Stimulated activated CD8-positive, alpha-beta memory T cell treated with anti-CD3 and anti-CD28 coated beads, Interleukin-2, amount 100 ng/mL, for 1 hour (primary cell): ENCODE measurements at places on chromosomes 6 and 20.

DNA sequence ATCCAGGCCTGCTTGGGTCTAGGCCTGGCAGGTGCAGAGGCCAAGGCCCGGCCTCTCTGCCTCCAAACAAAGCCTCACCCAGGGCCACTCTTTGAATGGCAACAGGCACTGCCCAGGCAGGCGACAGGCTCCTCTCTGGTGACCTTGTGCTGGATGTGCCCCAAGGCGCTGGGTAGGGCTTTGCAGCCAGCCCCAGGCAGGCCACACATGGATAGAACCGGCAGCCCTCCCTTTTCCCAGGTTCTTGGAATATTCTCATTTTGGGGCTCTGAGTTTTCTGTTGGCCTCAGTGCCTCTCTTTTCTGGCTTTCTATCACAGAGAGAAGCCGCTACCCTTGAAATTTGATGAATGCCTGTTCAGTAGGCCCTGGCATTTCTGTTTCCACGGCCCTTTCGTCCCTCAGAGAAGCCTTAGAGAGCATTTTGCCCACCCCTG, 18.9 kb downstream of the PKIG start:
- no peak for DNase-seq

DNA sequence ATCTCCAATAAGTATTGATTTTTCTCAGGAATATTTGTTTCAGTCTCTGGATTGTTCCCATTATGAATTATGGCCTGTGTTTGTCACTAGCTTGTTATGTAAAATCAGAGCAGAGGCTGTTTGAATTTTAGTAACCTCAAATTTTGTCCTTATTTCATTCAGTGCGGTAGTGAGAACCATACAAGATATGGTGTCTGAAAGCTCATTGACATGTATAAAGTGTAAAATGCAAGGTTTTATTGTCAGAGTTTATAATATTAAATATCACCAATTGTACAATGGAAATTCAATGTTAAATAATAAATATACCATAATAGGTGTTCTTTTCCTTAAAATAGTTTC, 353.3 kb upstream of the SYNCRIP start:
- no peak for DNase-seq

DNA sequence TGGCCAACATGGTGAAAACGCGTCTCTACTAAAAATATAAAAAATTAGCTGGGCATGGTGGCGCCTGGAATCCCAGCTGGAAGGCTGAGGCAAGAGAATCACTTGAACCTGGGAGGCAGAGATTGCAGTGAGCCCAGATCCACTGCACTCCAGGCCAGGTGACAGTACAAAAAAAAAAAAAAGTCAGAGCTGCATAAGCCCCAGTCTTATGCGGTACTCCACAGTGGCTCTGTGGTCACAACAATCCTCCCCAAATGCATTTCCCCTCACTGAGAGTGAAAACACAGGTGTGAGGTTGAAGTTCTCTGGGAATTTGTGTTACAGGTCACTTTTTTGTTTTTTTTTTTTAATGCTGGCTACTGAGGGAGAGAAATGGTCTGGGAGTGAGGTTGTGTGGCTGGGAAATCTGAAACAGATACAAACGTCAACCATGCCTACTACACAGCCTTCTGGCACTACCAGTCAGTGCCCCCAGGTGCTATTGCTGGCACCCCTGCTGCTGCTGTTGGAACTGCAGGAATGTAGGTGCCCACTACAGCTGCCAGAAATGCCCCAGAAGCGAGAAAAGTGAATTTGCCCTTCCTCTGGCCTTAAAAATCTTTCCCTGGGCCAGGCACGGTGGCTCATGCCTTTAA, 5.7 kb downstream of the MRPS26 start:
- DNase-seq, result no peak

DNA sequence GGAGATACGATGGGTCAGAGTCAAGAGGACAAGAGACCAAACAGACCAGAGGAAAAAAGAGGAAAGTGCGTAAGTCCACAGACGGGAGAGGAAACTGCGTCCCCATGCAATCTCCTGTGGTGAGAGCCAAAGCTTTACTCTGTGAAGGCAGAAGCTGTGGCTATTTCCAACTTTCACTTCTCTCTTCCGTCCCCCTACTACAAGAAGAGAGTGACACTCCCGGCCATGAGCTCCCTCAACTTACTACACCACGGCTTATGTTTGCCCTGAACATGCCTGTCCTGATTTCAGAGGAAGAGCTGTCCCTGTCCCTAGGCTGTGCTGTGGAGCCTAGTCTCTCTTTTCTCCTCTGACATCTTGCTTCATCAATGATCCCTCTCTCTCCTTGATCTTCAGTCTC, 11.5 kb upstream of the SSR1 start:
- DNase-seq, result no peak

DNA sequence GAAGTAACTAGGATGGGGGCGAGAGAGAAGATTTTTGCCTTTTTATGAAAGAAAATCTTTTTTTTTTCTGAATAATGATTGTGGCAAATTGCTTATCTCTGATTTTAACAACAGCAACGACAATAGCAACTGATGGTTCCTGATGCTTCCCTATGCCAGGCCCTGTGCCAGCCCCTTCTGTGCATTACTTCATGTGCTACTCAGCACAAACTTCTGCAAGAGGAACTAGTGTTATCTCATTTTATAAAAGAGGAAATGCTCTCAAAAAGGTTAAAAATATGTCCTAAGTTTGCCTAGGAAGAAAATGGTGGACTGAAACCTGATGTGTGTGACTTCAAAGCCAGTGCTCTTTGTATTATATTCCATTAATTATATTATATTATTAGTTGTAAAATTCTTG, 74.0 kb upstream of the RALGAPA2 start:
- DNase-seq, result no peak

DNA sequence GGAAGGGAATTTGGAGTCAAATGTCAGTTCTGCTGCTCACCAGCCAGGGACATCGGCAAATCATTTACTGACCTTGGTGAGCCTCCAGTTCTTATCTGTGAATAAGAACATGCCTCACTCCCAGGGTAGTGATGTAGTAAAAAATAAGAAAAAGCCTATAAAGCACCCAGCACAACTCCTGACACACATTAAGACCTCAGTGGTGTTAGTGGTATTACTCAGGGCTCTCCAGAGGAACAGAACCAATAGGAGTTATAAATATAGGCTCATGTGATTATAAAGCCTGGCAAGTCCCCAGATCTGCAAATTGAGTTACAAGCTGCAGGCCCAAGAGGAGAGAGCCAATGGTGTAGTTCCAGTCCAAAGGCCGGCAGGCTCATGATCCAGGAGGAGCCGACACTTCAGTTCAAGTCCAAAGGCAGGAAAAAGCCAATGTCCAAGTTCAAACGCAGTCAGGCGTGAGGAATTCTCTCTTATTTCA, 71.3 kb upstream of the EYA2 start:
- no peak for DNase-seq

DNA sequence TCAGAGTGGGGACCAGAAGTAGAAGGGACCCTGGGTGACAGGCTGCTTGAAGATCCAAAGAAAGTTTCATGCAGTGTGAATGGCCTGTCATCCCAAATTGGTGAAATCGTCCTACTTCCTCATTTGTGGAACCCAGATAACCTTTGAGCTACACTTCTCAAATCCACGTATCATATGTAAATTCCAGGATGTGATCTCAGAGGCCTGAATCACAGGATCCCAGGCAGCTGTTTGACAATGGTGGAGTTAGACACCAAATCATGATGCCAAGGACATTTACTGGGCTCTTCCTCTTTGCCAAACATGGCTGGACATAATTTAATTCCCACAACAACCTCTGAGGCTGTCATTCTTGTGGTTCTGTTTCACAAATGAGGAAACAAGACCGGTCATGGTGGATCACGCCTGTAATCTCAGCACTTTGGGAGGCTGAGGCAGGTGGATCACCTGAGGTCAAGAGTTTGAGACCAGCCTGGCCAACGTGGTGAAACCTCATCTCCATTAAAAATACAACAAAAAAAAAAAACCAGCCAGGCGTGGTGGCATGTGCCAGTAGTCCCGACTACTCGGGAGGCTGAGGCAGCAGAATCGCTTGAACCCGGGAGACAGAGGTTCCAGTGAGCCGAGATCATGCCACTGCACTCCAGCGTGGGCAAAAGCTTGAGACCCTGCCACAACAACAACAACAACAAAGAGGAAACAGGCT, 39.9 kb upstream of the TTPAL start:
- no peak for DNase-seq

DNA sequence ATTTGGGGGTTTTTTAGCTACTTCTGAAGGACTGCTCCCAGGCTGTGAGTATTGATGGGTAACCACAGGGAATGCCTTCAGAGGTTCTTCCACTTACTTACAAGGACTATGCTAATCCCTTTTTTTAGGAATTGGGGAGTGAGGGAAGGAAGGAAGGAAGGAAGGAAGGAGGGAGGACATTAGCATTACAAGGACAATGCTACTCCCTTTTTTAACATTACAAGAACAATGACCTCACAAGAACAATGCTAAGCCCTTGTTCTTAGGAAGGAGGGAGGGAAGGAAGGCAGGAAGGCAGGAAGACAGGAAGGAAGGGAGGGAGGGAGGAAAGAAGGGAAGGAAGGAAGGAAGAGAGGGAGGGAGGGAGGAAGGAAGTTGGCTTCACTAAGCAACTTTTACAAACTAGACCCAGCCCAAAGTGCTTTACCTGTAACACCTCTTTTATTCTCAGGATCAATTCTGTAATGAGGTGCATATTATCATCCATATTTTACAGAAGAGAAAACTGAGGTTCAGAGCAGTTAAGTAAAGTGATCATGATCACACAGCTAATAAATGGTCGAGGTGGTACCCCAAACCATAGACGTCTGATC, 446.8 kb upstream of the JARID2 start:
- DNase-seq, result no peak

GRCh38 chr6:113350461-113350860, 506.7 kb upstream of the MARCKS start:
- no peak for DNase-seq

GRCh38 chr20:38062890-38063289, 29.3 kb downstream of the RPRD1B start:
- DNase-seq, result no peak

DNA sequence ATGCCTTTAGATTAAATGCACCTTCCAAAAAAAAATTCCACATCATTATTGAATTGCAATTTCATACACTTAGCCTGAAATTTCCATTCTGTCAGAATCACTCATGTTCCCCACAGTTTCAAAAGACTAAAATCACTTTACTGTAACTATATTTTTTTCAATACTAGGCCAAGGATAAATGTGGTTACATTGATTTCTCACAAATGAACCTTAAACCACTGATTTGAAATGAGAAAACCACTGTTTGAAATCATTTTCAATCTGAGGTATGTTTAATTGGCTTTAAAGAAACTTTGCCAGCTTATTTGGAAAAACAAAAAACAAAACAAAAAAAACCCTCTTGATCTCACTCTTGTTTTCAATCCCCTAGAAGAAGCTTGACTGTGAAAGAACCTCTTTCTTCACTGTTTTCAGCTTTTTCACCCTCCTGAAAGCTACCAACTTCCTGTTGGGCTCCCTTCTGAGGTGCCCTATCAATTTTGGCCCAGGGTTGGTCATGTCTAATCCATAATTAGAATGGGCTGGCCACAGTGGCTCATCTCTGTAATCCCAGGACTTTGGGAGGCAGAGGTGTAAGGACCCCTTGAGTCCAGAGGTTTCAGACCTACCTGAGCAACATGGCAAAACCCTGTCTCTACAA, 242.5 kb downstream of the ADGRG6 start:
- DNase-seq, result no peak

DNA sequence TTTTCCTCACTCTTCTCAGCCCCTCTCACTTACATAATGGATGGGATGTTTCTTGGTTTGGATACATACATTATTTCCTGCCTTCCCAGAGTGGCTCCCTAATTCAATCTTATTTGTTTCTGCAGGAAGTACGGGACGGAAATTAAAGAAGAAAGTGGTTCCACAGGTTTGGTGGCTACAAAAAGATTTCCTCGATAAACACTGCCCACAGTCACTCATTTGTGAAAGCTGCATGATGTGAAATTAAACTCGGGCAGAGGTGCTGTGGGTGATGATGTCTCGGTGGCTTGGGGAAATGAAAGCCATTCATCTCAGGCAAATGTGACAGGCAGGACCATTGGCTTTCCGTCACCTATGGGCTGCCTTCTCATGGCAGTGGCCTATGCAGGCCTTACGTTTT, 119.5 kb upstream of the KCNG1 start:
- DNase-seq, result no peak

DNA sequence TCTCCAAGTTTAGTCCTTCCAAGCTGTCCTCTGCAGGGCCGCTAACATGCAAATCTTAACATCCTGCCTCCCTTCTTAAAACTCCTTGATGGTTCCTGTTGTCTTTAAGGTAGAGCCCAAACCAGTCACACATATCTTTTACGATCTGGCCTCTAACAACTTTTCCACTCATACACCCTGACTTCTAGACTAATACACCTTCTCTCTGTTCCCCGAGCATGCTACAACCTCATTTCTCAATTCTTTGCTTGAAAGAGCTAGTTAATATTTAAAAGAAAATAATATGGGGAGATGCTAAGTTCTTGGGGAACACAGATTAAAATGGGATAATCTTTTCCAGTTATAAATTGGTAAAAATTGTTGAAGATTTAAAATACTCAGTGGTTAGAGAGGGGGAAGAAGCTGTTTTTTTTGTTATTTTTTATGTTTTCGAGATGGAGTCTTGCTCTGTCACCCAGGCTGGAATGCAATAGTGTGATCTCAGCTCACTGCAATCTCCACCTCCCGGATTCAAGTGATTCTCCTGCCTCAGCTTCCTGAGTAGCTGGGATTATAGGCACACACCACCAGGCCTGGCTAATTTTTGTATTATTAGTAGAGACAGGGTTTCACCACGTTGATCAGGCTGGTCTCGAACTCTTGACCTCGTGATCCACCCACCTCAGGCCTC, 250.7 kb downstream of the MAFB start:
- no peak for DNase-seq

- no peak for DNase-seq
Measured at GRCh38 chr20:61900011-61900944, 165.4 kb downstream of the TAF4 start.

- DNase-seq, result no peak
Measured at GRCh38 chr6:116405138-116405537, 34.4 kb downstream of the DSE start.

DNA sequence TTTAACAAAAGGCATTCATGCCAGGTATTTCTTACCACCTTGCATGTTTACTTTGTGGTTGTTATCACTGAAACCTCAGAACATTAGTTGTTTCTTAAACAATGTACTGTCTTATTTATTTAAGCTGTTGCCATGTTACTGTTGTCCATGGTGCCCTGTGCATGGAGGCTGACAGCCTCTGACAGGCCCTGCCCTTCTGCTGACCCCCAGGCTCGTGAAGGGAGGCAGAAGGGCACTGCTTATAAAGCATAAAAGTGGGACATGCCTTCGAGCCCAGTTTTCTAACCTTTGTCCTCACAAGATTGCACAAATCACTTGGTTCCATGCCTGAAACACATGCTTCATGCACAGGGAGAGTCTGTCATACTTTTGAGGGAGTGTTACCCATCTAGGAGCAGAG, 46.7 kb upstream of the CLIC5 start:
- no peak for DNase-seq

GRCh38 chr6:5674141-5674540, 332.6 kb downstream of the NRN1 start:
- no peak for DNase-seq

DNA sequence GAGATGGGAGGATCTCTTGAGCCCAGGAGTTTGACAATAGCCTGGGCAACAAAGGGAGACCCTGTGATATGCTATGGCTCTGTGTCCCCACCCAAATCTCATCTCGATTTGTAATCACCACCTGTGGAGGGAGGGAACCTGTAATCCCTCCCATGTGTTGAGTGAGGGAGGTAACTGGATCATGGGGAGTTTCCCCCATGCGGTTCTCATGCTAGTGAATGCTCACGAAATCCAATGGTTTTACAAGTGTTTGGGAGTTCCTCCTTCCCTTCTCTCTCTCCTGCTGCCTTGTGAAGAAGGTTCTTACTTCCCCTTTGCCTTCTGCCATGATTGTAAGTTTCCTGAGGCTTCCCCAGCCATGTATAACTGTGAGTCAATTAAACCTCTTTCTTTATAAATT, 3.4 kb downstream of the NUDT3 start:
- DNase-seq, result no peak
